ENCODE measurements at places on chromosomes 16 and 17. TPM values are rescaled to one million over a fixed set of nuclear protein-coding genes. Genes with fewer than 3 reads are reported as not detected.

GRCh38 chr17:38534498-38534885 lies 71.3 kb downstream of the SRCIN1 start:
- H3K4me1 ChIP-seq = no peaks in the 10 kb centered on the region
- no peak overlapping the region for H3K4me3 ChIP-seq
- no peak overlapping the region for H3K27ac ChIP-seq

The OTOA gene
- not detected for polyA plus RNA-seq

- H3K4me1 ChIP-seq = peaks cover 45% of the 10 kb centered on the region
- H3K36me3 ChIP-seq = no peaks in the 10 kb centered on the region
- H3K4me3 ChIP-seq = peak overlapping the region; percentile 33
- peak; percentile 41 for DNase-seq
- peak overlapping the region; percentile 97 for H3K27ac ChIP-seq
- H3K27me3 ChIP-seq = no peaks in the 10 kb centered on the region
Observed at GRCh38 chr17:78709119-78709681, 72.9 kb downstream of the CYTH1 start.

The LPO gene
- not detected for polyA plus RNA-seq

- peaks cover 10% of the 10 kb centered on the region for H3K36me3 ChIP-seq
- DNase-seq = no peak
- H3K4me1 ChIP-seq = peaks cover 41% of the 10 kb centered on the region
- no peaks in the 10 kb centered on the region for H3K27me3 ChIP-seq
- H3K27ac ChIP-seq = peak overlapping the region; percentile 68
Observed at GRCh38 chr16:9118170-9118569, 26.7 kb downstream of the HAPSTR1 start.

DNA sequence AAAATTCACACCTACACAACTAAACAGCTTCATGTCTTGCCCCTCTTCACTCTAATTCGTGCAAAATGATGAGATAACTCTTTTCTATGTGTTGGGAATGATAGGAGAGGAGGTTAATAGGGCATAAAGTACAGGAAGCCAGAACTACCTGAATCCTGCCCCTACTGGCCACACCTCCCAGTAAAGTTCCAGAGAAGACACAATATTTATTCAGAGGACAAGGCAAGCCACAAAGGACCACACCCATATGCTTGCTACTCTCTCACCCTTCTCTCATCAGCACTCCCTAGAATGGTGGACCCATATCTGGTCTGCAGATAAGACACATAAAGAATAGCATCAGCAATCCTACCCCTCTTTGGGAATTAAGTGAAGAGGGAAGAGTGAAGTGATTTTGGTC lies 74.6 kb downstream of the ZNF18 start:
- no peak overlapping the region for H3K4me3 ChIP-seq
- H3K27ac ChIP-seq = no peak overlapping the region

GRCh38 chr16:64136743-64137142 lies 985.1 kb downstream of the CDH11 start:
- H3K27me3 ChIP-seq = no peaks in the 10 kb centered on the region
- DNase-seq = no peak
- no peak overlapping the region for H3K27ac ChIP-seq
- no peak overlapping the region for H3K4me3 ChIP-seq
- no peaks in the 10 kb centered on the region for H3K36me3 ChIP-seq

DNA sequence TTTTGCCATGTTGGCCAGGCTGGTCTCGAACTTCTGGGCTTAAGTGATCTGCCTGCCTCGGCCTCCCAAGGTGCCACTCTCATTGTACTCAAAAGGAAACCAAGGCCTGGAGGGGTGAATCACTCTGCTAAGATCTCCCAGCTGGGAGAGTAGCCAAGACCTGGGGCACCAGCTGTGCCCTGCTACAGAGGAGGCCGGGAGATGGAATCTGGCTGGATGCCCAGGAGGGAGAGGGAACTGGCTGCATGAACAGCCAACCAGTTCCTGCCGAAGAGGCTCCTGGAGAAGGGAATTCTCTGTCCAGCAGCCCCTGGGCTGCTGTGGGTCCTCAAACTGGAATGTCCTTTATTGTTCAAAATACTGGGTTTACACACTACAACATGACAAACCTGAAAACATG lies 238.7 kb upstream of the CIBAR2 start:
- peaks cover 10% of the 10 kb centered on the region for H3K4me1 ChIP-seq
- no peak overlapping the region for H3K27ac ChIP-seq
- H3K27me3 ChIP-seq = peaks cover 4% of the 10 kb centered on the region

DNA sequence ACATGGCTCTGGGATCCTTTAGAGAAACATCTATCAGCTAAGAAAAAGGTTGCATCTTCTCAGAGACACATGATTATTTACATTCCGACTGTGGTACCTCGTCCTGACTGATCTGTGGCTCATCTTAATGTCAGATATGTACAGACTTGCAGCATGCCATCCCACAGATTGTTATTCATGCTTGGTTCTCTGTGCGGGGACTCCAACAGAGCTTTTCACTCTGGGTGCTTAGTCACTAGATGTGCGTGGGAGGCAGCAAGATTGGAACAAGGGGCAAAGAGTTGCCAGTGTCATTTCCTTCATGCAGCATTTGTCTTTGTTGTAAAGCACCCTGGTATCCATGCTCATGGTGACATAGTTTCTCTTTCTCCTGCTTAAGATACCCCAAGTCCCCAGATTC lies 179.1 kb upstream of the CACNG5 start:
- no peak overlapping the region for H3K4me3 ChIP-seq
- no peak for DNase-seq
- no peaks in the 10 kb centered on the region for H3K36me3 ChIP-seq
- H3K4me1 ChIP-seq = no peaks in the 10 kb centered on the region
- H3K27me3 ChIP-seq = peaks cover 1% of the 10 kb centered on the region

- H3K27ac ChIP-seq = no peak overlapping the region
- H3K36me3 ChIP-seq = no peaks in the 10 kb centered on the region
- H3K4me3 ChIP-seq = no peak overlapping the region
Observed at GRCh38 chr16:76222087-76222486, 55.1 kb upstream of the CNTNAP4 start.

DNA sequence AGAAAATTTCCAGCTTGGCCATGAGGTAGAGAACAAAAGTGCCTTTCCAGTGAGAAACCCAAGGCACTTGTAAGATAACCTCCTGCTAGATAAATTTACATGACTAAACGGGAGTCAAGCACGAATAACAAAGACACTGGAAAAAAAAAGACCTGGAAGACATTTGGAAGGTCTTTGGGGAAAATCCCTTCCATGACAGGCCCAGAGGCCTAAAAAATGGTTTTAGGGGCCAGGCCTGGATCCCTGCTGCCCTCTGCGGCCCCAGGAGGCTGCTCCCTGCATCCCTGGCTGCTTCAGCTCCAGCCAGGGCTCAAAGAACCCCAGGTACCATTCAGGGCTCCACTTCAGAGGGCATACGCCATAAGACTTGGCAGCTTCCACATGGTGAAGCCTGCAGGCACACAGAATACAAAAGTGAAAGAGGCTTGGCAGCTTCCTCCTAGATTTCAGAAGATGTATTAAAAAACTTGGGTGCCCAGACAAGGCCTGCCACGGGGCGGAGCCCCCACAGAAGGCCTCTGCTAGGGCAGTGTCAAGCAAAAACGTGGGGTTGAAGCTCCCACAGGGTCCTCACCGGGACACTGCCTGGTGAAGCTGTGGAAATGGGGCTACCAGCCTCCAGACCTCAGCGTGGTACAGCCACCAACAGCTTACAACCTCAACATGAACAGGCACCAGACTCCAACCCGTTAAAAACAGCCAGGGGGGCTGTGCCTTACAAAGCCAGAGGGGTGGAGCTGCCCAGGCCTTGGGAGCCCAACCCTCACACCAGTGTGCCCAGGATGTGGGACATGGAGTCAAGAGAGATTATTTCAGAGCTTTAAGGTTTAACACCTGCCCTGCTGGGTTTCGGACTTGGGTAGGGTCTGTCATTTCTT lies 77.1 kb downstream of the SDK2 start:
- H3K4me3 ChIP-seq = peak overlapping the region; percentile 73
- peaks cover 8% of the 10 kb centered on the region for H3K36me3 ChIP-seq
- peak overlapping the region; percentile 97 for H3K27ac ChIP-seq
- H3K27me3 ChIP-seq = no peaks in the 10 kb centered on the region

The MEIOC gene
- polyA plus RNA-seq = not detected

GRCh38 chr16:27251541-27252205 lies 16.9 kb downstream of the NSMCE1 start:
- H3K4me1 ChIP-seq = peaks cover 54% of the 10 kb centered on the region
- H3K27me3 ChIP-seq = no peaks in the 10 kb centered on the region
- peaks cover 44% of the 10 kb centered on the region for H3K36me3 ChIP-seq

DNA sequence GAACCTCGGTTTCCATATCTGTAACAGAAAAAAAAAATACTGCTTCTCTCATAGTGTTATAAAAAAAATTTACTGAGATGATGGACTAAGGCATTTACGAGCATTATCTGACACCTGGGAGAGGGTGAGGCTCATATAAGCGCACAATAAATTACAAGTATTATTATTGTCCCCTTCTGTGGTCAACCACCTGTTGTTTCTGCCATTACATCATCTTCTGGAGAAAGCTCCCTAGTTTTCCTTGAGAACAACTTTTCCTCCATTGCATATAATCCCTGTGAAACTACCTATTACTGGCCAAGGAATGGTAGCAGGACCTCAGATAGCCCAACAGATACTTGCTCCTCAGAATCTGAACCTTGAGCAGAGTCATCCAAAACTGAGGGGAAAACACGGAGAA lies 11.7 kb upstream of the GGA2 start:
- no peak overlapping the region for H3K27ac ChIP-seq
- H3K4me3 ChIP-seq = no peak overlapping the region
- H3K4me1 ChIP-seq = peaks cover 24% of the 10 kb centered on the region
- peaks cover 13% of the 10 kb centered on the region for H3K36me3 ChIP-seq
- no peaks in the 10 kb centered on the region for H3K27me3 ChIP-seq

Data from naive B cell (primary cell).